ENCODE measurements at places on chromosomes 16 and 17. TPM values are rescaled to one million over a fixed set of nuclear protein-coding genes. Genes with fewer than 3 reads are reported as not detected.

The TAC4 gene
- total RNA-seq: not detected

DNA sequence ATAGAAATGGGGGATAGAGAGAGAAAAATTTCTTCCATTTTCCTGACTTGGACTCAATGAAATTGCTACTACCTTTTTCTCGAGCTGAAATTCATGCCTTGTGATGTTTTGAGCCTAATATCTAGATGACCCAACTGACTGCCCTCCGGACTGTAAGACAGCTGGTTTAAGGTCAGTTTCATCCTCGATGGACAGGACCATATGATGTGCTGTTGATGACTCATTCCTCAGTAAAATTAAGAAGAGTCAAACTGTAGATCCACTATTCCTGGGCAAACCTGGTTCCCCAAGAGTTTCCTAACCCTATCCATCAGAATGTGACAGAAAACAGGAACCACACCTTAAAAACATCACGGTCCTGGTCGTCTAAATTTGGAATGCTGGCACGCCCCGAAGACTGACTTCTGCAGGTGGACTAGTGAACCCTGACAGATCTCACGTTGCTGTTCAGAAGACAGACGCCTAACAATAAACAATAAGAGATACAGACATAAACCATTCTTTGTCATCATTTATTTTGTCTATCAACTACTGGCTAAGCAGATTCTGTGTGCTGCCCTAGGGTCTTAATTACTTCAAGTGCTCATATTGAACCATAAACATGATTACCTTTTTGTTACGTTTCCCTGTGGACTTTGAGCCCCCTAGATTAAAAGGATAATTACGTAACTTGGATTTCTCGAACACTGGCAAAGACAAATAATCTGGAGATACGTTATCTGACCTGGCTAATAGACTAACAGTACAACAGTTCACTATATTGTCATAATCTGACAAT lies 45.1 kb upstream of the NOS2 start:
- H3K27ac ChIP-seq: no peak overlapping the region
- H3K4me1 ChIP-seq: no peaks in the 10 kb centered on the region
- no peaks in the 10 kb centered on the region for H3K36me3 ChIP-seq
- H3K27me3 ChIP-seq: peaks cover 14% of the 10 kb centered on the region

- no peaks in the 10 kb centered on the region for H3K36me3 ChIP-seq
- no peak overlapping the region for H3K4me3 ChIP-seq
- DNase-seq: no peak
- H3K27ac ChIP-seq: no peak overlapping the region
Measured at GRCh38 chr17:49445591-49445990, 30.9 kb upstream of the PHB1 start.

GRCh38 chr17:75152922-75153779 lies 1.2 kb downstream of the JPT1 start:
- H3K4me3 ChIP-seq: peak overlapping the region; percentile 92
- H3K36me3 ChIP-seq: peaks cover 5% of the 10 kb centered on the region
- no peak for DNase-seq
- peak overlapping the region; percentile 95 for H3K27ac ChIP-seq

DNA sequence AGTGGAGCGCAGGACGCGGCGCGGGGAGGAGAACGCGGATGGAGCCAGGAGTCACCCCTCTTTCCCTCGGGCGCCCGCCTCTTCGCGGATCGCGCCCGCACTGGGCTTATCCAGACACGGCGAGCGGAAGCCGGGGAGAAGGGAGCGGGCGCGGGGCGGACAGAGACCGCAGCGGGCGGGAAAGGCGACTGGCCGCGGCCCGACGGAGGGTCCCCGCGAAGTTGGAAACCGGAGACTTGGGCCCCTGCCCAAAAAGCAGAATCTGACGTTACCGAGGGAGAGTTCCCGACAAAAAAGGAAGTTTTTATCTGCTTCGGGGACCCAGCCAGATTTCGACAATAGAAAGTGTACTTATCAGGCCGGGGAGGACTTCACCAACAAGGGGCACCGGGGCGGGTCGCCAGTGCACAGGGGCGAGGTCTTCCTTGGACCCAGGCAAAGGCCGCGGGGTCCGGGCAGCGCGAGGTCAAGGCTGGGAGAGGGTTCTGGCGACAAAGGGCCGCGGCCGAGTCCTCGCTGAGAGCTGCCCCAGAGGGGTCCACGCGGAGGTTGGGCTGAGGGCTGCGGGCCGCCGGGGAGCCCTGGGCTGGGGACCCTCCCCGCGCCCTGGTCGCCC lies 519 bp downstream of the ST6GALNAC2 start:
- peak overlapping the region; percentile 66 for H3K4me3 ChIP-seq
- H3K27me3 ChIP-seq: peaks cover 70% of the 10 kb centered on the region
- H3K36me3 ChIP-seq: peaks cover 4% of the 10 kb centered on the region
- H3K4me1 ChIP-seq: peaks cover 12% of the 10 kb centered on the region

DNA sequence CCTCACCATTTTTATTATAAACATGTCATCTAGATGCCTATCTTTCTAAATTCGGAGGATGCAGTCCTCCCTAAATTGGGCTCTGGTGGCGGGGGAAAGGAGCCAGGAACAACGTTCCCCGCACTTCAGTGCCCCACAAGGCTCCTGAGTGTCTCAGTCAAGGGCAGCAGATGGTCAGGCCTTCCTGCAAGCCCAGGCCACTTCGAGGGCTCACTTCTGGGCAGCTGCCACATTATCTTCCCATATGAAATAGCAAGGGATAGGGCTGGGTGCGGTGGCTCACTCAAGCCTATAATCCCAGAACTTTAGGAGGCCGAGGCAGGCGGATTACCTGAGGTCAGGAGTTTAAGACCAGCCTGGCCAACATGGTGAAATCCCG lies 32.3 kb downstream of the FBXO31 start:
- no peaks in the 10 kb centered on the region for H3K4me1 ChIP-seq
- no peak overlapping the region for H3K27ac ChIP-seq
- H3K4me3 ChIP-seq: no peak overlapping the region
- no peaks in the 10 kb centered on the region for H3K27me3 ChIP-seq
- H3K36me3 ChIP-seq: peaks cover 7% of the 10 kb centered on the region

GRCh38 chr17:29567554-29568330 lies 759 bp upstream of the TP53I13 start:
- H3K4me1 ChIP-seq: peaks cover 24% of the 10 kb centered on the region
- peaks cover 1% of the 10 kb centered on the region for H3K36me3 ChIP-seq
- DNase-seq: peak; percentile 30

DNA sequence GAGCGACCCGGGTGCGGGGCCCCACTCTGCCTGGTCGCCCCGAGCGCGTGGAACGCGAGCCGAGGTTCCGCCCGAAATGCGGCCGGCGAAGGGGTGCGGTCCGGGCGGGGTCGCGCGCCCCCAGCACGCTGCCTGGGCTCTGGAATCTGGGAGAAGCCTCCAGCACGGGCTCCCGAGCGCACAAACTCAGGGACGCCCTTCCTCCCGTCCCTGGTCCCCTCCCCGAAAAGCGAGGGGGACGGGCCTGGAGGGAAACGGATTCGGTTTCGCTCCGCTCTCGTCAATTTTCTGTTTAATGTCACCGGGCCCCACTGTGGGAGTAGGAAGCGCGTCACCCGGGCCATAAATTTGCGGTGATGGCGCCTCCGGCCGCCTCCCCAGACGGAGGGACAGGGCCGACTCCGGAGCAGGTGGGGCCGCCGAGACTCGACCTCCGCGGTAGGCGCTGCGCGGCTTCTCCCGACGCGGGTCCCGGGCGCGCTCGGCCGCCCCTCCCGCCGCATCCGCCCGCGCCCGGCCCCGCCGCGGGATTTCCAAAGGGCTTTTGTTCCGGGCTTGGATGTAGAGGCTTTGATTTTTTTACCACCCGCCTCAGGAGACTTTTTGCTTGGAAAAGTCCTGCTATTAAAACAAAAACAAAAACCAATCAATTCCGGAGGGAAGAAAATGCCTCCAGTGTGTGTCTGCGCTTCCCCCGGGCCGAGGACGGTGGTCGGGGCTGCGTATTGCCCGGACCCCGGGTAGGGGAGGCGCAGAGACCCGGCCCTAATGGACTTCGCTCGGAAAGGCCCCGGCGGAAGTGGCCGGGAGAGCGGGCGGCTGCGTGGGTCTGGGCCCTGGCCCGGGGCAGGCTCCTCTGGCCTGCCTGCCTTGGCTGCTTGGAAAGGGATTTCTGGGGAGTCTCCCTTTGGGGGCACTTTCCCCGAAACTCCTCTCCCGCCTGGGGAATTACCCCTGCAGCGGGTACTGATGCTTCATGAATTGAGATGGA lies 7.9 kb upstream of the BAHCC1 start:
- no peaks in the 10 kb centered on the region for H3K36me3 ChIP-seq
- no peak for DNase-seq
- no peaks in the 10 kb centered on the region for H3K27me3 ChIP-seq
- H3K4me3 ChIP-seq: peak overlapping the region; percentile 69
- H3K27ac ChIP-seq: peak overlapping the region; percentile 93

DNA sequence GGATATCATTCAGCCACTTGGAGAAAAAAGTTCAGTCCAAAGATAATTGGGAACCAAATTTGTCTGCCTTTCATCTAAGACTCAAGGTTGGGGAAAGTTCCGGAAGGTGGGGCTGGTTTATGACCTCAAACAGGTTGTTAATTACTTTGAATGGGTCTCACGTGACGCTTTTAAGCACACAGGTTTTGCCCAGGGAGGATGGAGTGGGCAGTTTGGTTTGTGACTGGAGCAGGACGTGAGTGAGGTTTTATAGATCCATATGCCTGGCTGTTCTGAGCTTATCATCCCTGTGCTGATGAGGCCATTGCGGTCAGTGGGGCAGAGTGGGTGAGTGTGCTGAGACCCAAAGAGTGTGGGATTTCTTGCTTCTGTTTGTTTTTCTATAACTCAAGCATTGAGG lies 38.7 kb upstream of the GPRC5B start:
- DNase-seq: peak; percentile 21
- H3K27me3 ChIP-seq: peaks cover 2% of the 10 kb centered on the region
- no peak overlapping the region for H3K4me3 ChIP-seq
- H3K27ac ChIP-seq: no peak overlapping the region

DNA sequence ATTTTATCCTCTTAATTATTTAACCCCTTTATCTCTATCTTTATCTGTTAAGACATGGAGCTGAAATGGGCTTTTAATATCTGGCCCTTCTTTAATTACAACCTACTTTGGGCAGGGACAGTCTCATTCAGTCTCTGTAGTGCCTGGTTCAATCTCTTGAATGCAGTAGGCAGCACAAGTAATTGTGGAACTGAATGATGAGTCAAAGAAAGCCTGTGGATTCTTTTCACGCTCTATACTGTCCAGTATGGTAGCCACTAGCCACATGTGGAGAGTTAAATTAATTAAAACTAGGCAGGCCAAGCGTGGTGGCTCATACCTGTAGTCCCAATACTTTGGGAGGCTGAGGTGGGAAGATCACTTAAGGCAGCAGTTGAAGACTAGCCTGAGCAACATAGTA lies 9.3 kb downstream of the BPTF start:
- H3K27ac ChIP-seq: peak overlapping the region; percentile 60
- H3K4me1 ChIP-seq: peaks cover 34% of the 10 kb centered on the region
- no peak for DNase-seq
- H3K36me3 ChIP-seq: peaks cover 8% of the 10 kb centered on the region

The ACE gene
- total RNA-seq: 2.9 TPM

DNA sequence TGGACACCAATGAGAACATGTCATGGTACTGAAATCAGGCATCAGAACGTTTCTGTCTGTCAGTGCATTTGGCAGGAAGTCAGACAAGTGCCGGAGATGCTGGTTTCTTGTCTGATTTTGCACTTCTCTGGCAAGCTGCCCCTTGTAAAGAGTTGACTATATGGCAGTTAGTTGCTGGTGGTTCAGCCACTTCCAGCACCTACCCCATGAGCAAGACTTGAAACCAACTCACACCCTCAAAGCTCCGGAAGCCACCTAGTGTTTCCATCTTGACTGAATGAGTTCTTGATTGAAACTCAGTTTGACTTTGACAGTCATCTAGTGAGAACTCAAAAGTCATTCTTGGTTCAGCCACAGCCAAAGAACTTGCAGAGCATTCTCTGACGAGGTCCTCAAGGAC lies 225.1 kb downstream of the SPECC1 start:
- no peaks in the 10 kb centered on the region for H3K27me3 ChIP-seq
- H3K4me1 ChIP-seq: no peaks in the 10 kb centered on the region
- no peak overlapping the region for H3K27ac ChIP-seq
- DNase-seq: no peak

The ERCC4 gene
- total RNA-seq: 16.1 TPM

DNA sequence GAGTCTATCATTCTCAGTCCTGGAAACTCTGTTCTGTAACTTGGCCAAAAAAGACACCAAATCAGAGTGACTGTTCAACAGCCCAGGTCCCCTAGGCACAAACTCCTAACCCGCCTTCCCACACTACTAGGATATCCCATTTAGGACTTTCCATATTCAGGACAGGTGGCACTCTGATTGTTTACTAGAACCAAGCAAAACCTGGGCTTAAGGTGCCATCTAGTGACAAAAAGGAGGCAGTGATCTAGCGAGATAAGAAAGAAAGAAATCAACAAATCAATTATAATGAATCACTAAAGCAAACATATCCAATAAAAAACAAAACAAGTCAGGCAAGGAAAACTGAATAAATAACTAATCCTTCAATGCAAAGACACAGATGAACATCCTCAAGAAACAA lies 203.9 kb downstream of the CEP112 start:
- no peak for DNase-seq
- H3K36me3 ChIP-seq: peaks cover 8% of the 10 kb centered on the region
- no peak overlapping the region for H3K27ac ChIP-seq
- no peaks in the 10 kb centered on the region for H3K27me3 ChIP-seq
- no peaks in the 10 kb centered on the region for H3K4me1 ChIP-seq

DNA sequence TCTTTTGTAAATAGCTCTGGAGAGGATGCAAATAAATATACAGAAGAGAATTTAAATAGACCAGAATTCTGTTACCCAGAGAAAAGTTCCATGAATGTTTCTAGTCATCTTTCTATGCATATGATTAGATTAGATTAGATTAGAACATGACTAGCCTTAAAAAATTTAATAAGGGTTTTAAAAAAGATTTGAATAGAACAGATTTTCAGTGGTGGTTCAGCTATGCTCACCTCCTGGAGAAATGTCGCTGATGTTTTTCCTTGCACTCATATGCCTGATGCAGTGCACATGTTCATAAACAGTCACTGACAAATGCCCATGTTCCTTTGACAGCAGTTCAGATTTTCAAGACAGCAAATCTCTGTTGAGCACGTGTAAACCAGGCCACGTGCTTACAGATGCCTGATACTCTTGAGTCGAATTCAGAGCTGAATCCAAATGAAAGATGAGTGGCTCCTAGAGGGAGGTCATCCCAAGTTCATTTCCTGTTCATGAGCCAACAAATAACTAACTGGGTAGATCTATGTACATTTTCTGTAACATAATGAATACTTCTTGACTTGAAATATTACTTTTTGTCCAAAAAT lies 19.9 kb upstream of the RAB11FIP4 start:
- no peaks in the 10 kb centered on the region for H3K27me3 ChIP-seq
- peaks cover 18% of the 10 kb centered on the region for H3K4me1 ChIP-seq
- peak overlapping the region; percentile 30 for H3K27ac ChIP-seq
- DNase-seq: no peak
- H3K36me3 ChIP-seq: peaks cover 10% of the 10 kb centered on the region

GRCh38 chr16:50574745-50575136 lies 26.5 kb downstream of the NKD1 start:
- no peaks in the 10 kb centered on the region for H3K27me3 ChIP-seq
- H3K27ac ChIP-seq: peak overlapping the region; percentile 95
- peaks cover 17% of the 10 kb centered on the region for H3K4me1 ChIP-seq
- no peak overlapping the region for H3K4me3 ChIP-seq

The ELMO3 gene
- total RNA-seq: 9.7 TPM

The CHST5 gene
- total RNA-seq: 0.50 TPM

- peaks cover 5% of the 10 kb centered on the region for H3K27me3 ChIP-seq
- H3K27ac ChIP-seq: no peak overlapping the region
- H3K4me3 ChIP-seq: no peak overlapping the region
- no peak for DNase-seq
Measured at GRCh38 chr16:80733407-80733806, 71.0 kb downstream of the CDYL2 start.

- DNase-seq: no peak
- no peak overlapping the region for H3K27ac ChIP-seq
- no peaks in the 10 kb centered on the region for H3K36me3 ChIP-seq
Measured at GRCh38 chr17:78541488-78542206, 35.5 kb downstream of the DNAH17 start.

All from mesothelial cell of epicardium (in vitro differentiated cells).